Right renal pelvis (tissue), 4 donors: ENCODE measurements at places on chromosomes 16 and 17. TPM values are rescaled to one million over a fixed set of nuclear protein-coding genes. Genes with fewer than 3 reads are reported as not detected.

Gene DHRS7C
- not detected for polyA plus RNA-seq

Gene AGRP
- polyA plus RNA-seq, result not detected

Gene MSRB1
- 62.5 TPM for polyA plus RNA-seq

Gene STH
- polyA plus RNA-seq, result not detected

Gene KRTAP4-3
- polyA plus RNA-seq, result not detected

Gene TLCD1
- 17.9 TPM for polyA plus RNA-seq

Gene FBRS
- 52.0 TPM for polyA plus RNA-seq

Gene TP53TG3
- polyA plus RNA-seq, result not detected

Gene ARSG
- polyA plus RNA-seq, result 5.8 TPM

Gene CCL3
- polyA plus RNA-seq, result 0.13 TPM

Gene TRIM72
- 0.08 TPM for polyA plus RNA-seq

Gene TERB1
- polyA plus RNA-seq, result not detected

Gene SLC6A2
- 0.93 TPM for polyA plus RNA-seq

Gene CCL11
- 1.0 TPM for polyA plus RNA-seq

Gene UNK
- 39.2 TPM for polyA plus RNA-seq

Gene ATP2A1
- 5.0 TPM for polyA plus RNA-seq

Gene GPR179
- 0.09 TPM for polyA plus RNA-seq

Gene SLFN11
- 15.0 TPM for polyA plus RNA-seq

Gene PERCC1
- 0.26 TPM for polyA plus RNA-seq

Gene SHISA9
- polyA plus RNA-seq, result 3.9 TPM

Gene PMP22
- 74.2 TPM for polyA plus RNA-seq

Gene CPPED1
- polyA plus RNA-seq, result 26.3 TPM

Gene SLC22A31
- 0.50 TPM for polyA plus RNA-seq

Gene MYH11
- polyA plus RNA-seq, result 16.1 TPM

Gene HSPB9
- polyA plus RNA-seq, result 0.27 TPM

Gene ATP1B2
- polyA plus RNA-seq, result 20.7 TPM

Gene CCL8
- 0.05 TPM for polyA plus RNA-seq

Gene XAF1
- polyA plus RNA-seq, result 4.0 TPM

Gene KRT33B
- not detected for polyA plus RNA-seq

Gene GH2
- polyA plus RNA-seq, result not detected

Gene RIPOR1
- polyA plus RNA-seq, result 118 TPM

Gene HCRT
- not detected for polyA plus RNA-seq

Gene C17orf100
- polyA plus RNA-seq, result 12.5 TPM

Gene ACAP1
- polyA plus RNA-seq, result 5.7 TPM

Gene C1QTNF8
- polyA plus RNA-seq, result not detected

Gene TP53TG3D
- polyA plus RNA-seq, result 0.28 TPM

Gene TBC1D3E
- polyA plus RNA-seq, result not detected

Gene HLF
- polyA plus RNA-seq, result 4.5 TPM

Gene ZNF385C
- polyA plus RNA-seq, result 6.6 TPM

Gene ABCC6
- 17.8 TPM for polyA plus RNA-seq

Gene CLEC10A
- 1.4 TPM for polyA plus RNA-seq

Gene TMEM231
- polyA plus RNA-seq, result 18.7 TPM

Gene BRICD5
- polyA plus RNA-seq, result 4.9 TPM
